ENCODE measurements at places on chromosomes 4 and X.

GRCh38 chr4:112552668-112553067, 36.7 kb upstream of the NEUROG2 start:
- DNase-seq: no peak

- no peak for DNase-seq
These were observed 1038.4 kb upstream of the PABPC4L start for GRCh38 chr4:135239964-135240363.

GRCh38 chr4:170022211-170022610, 4.0 kb downstream of the MFAP3L start:
- no peak for DNase-seq

DNA sequence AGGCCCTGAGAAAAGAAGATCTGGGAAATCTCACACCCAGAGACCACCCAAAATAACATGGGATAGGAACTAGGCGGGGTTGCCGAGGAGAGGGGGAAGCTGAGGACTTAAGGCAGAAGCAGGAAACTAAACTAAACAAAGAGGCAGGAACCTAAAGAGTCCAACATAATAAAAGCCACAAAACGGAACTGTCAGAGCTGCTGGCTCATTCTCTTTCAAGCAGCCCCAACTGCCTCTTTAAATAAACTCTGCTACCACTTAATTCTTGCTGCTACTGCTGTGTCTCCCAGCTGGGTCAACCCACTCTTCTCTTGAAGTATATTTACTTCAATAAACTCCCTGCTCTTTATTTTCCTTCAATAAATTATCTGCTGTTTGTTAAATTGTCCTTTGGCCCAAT, 44.5 kb downstream of the MAGEB16 start:
- DNase-seq: no peak

DNA sequence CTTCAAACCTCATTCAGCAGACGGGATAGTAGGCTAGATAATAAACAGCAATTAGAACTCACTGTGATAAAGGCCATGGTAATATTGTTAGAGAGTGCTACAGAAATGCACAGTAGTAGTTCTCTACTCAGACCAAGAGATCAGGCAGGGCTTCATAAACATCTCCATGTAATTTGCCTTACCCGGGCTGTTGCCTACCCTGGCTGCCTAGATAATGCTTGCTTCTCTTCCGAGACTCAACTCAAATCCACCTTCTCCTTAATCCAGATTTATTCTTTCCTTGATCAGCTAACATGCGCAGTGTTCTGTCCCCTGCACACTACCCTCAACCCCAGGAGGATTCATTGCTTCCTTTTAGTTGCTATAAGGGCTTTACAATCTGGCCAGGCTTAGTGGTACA, 21.8 kb downstream of the ANK2 start:
- no peak for DNase-seq

GRCh38 chr4:186819342-186820086, 95.9 kb upstream of the FAT1 start:
- no peak for DNase-seq

- DNase-seq: no peak
These were observed 303.2 kb downstream of the TEX13C start for GRCh38 chrX:125622899-125623298.

GRCh38 chr4:8152865-8153257, 5.8 kb downstream of the ABLIM2 start:
- no peak for DNase-seq

- no peak for DNase-seq
These were observed 3.6 kb downstream of the GEMIN8 start for GRCh38 chrX:14026121-14026520.

DNA sequence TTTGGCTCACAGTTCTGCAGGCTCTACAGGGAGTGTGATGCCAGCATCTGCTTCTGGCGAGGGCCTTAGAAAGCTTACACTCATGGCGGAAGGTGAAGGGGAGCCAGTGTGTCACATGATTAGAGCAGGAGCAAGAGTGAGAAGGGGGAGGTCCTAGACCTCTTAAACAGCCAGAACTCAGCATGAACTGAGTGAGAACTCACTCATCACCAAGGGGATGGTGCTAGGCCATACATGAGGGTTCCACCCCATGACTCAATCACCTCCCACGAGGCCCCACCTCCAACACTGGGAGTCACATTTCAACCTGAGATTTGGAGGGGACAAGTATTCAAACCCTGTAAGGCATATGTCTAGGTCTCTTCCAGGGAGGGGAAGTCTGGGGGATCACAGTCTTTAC, 33.4 kb downstream of the SPRY1 start:
- DNase-seq: no peak

DNA sequence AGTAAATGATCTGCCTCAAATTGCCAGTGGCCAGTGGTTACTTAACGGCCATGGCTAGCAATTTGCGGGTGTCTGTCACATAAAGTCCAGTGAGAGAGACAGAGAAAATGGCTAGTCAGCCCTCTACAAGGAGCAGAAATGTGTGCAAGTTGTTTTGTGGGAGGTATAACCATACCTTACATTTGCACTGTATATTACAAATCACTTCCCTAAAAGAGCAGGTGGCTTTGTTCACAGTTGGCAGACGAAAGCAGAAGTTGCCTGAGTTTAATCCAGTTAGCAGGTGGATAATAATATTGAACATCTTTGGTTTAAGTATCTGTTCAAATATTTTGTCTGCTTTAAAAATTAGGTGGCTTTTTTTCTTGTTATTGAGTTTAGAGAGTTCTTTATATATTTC, 15.6 kb downstream of the SRPX start:
- DNase-seq: no peak

- no peak for DNase-seq
These were observed 118.0 kb downstream of the SHISA3 start for GRCh38 chr4:42515156-42515884.

GRCh38 chrX:46599051-46599560, 25.5 kb downstream of the CHST7 start:
- DNase-seq: no peak

DNA sequence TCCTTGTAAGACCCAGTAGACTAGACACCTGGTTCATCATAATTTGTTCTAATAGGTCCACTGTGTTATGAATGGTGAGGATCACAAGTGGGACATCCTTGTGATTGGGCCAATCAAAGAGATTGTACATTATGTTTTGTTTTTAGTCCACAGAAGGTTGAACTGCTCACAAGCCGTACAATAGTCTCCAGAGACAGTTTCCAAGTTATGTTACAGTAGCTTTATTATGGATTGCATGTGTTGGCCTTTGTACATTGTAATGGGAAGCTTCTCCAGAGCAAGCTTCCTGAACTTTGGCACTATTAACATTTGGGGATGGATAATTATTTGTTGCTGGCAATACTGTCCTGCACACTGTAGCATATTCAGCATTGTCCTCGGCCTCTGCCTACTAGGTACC, 86.1 kb downstream of the MAGEB10 start:
- no peak for DNase-seq

GRCh38 chr4:165828928-165829327, 44.1 kb upstream of the TLL1 start:
- DNase-seq: no peak

GRCh38 chr4:152460488-152460887, 75.4 kb downstream of the FBXW7 start:
- DNase-seq: no peak

GRCh38 chr4:66439508-66439907, 769.2 kb upstream of the EPHA5 start:
- DNase-seq: no peak

DNA sequence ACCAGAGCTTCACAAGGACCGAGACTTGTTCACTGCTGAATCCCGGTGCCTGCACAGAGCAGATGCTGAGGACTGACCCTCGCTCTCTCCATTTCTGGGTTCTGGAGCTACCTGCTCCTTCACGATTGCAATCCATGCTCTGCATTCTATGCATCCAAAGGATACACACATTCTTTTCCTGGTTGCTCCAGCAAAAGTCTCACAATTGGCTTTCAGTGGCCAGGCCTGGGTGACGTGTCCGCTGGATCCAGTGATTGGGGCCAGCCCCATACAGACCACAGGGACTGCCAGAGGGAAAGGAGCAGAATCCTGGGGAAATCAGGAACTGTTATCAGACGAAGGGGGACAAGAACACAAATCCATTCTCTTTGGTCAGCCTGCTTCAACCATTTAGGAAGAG, 14.9 kb upstream of the CDKN2AIP start:
- no peak for DNase-seq

DNA sequence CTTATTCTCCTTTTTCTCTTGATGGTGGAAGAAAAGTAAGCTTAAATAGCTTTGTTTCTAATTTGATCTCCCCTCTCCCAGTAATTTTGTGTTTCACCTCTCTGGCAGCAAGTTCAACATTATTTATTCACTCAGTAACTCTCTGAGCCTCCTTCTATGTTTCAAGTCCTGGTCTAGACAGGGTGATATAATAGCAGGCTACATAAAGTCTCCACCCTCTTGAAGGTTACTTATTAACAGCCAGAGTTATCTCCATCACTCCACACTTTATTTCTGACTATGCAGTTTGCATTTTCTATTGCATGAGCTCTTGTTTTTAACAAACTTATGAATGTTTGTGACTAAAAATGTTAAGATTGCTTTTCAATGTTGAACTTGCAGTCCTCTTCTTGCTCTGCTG, 17.8 kb upstream of the ANOS1 start:
- no peak for DNase-seq

DNA sequence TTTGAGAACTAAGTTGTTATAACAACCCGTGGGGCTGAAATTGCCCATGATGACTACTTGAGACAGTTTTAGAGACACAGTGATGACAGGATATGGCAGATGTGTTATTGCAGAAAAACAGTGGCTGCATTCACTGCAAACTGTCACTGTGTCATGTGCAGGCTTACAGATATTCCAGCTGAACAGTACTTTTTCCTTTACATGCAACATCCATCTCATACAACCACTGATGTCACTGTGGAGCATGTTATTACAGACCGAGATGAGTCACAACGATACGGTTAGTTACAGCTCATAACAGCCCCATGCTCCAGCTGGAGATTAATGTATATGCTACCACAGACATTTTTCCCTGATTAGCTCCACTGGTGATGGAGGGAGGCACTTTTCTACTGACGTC, 207.4 kb downstream of the TMA16 start:
- no peak for DNase-seq

GRCh38 chr4:8385611-8386010, 54.9 kb downstream of the ACOX3 start:
- DNase-seq: no peak

DNA sequence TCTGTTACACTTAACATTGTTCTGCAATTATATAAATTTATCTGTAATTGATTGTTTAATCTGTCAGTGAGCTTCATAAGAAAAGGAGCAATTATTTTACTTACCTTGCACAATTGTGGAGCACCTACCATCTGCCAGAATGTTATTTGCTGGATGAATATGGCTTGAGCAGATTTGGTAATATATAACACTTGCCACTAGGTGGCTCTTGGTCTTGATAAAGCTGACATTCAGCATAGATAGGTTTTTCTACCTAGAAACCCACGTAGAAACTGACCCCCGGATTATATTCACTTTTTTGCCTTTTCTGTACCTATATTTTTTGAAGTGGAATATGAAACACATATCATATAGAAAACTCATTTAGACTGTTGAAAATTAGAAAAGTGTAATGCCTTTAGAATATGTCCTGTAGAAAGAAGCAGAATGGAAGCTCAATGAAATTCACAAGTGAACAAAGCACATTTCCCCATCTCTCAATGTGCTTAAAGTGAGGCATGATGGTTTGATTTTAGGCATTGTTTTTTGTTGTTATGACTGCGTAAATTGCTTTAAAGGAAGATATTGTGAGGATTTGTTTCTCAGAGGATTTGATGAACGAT, 9.5 kb downstream of the RBPJ start:
- DNase-seq: peak; percentile 36

DNA sequence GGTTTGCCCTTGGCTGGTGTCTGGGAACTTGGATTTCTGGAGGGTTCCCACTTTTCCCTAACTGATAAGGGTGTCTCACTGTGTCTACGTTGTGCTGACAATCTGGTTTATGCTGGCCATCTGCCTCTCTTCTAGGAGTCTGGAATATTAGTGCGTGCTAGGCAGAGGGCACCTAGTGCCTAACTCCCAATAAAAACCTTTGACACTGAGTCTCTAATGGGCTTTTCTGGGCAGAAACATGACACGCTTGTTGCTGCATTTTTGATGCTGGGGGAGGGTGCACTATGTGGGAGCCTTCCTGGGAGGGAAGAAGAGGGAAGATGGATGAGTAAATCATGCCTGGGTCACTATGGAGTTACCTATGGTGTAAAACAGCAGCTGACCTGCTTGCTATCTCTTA, 16.3 kb upstream of the ZNF41 start:
- no peak for DNase-seq

GRCh38 chrX:100296183-100296753, 113.8 kb downstream of the PCDH19 start:
- DNase-seq: no peak

- DNase-seq: no peak
These were observed 54.4 kb downstream of the KLHL13 start for GRCh38 chrX:118062048-118062789.

DNA sequence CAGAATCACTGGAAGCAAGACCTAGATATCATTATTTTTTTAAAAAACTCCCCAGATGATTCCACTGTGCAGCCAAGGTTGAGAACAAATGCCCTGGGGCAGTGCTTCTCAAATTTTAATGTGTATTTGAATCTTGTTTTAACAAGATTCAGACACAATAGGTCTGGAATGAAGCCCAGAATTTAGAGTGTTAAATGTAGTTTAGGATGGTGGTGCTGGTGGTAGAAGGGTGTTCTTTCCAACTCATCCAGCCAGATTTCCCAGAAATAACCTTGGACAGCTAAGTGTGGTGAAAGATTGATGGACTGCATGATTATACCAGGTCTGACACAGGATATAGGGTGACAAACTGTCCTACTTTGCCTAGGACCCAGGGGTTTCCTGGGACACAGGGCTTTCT, 120.1 kb upstream of the MED14 start:
- no peak for DNase-seq

DNA sequence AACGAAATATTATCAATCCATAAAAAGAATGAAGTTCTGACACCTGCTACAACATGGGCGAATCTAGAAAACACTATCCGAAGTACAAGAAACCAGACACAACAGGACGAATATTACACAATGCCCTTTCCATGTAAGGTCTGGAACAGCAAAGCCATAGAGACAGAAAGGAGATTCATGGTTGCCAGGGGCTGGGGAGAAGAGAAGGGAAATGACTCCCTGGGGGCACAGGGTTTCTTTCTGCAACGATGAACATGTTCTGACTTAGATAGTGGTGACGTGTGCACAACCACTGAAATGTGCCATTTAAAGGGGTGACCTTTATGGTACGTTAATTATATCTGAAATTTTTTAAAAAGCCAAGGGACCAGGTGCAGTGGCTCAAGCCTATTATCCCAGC, 28.3 kb downstream of the GPR143 start:
- DNase-seq: no peak

DNA sequence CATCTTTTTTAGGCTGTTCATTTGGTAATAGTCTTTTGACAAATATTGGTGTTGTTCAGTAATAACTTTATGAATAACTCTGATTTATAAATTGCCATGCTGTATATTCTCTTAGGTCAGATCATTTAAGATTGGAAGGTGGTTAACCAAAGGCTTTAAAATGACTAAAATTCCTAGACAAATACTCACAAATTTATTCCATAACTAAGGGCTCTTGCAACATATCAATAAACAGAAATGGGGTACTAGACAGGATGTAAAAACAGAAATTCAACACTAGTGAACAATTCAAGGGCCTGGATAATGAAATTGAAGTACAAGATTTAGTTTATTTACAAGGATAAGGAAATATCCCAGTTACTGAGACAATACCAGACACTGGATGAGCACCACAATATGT, 328.6 kb downstream of the PCDH19 start:
- DNase-seq: no peak
